ENCODE measurements at places on chromosomes 5 and 9.

GRCh38 chr9:38067859-38068681 lies 957 bp downstream of the SHB start:
- no peak for DNase-seq

GRCh38 chr5:168086104-168086610 lies 205.3 kb upstream of the WWC1 start:
- no peak for DNase-seq

DNA sequence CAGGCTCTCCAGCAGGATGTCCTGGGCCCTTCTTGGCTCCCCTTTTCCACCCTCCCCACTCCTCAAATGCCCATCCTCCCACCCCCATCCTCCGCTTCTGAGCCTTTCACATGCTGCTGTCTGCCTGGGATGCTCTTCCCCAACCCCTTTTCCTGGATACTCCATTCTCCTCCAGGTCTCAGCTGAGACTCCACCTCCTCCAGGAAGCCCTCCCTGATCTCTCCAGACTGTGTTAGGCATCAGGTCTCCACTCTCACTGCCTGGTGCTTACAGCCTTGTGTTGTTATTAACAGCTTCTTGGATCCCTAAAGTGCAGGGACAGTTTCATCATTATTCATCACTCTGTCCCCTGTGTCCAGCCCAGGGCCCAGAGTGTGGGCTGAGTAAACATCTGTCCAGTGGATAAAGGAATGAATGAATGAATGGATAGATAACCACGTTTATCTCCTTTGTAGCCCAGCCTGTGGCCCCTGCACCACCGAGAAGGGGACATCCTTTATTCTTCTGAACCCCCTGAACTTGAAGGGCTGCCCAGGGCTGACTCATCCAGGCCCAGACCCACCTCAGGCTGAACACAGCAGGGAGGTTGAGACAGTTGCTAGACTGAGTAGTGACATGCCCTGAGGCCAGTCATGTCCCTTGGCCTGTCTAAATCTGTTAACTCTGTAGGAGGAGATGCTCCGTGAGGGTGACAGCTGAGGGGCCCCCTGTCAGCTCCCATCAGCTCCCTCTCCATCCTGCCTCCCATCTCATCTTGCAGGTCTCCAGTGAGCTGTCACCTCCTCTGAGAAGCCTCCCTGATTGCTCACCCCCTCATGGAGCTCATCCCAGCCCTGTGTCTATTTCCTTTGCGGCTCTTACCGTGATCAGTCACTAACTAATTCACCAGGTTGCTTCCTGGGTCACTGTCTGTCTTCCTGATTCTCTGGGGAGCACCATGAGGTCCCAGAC lies 14.6 kb upstream of the LAMC3 start:
- DNase-seq: no peak

- DNase-seq: no peak
Observed at GRCh38 chr5:137782984-137783536, 28.9 kb upstream of the HNRNPA0 start.

DNA sequence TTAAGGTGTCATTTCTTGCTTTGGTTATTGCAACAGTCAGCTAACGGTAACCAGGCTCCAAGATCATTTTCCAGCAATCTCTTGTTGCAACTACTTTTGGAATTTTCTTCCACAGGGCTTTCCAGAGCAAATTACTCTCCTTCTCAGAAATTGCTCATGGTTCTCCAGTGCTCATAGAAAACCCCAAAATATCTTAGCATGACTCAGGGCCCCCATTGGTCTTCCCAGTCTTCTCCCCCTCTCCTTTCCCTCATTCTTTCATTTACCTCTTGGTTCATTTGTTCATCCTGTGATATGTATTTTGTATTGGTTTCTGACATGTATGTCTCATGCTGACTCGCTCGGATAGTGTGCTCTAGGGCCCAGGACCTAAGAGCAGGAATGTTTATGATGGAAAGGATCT lies 35.6 kb downstream of the WWC1 start:
- no peak for DNase-seq

- DNase-seq: no peak
Observed at GRCh38 chr5:111299067-111299481, 74.9 kb downstream of the CAMK4 start.

Data from stimulated activated CD8-positive, alpha-beta memory T cell treated with anti-CD3 and anti-CD28 coated beads, Interleukin-2, amount 100 ng/mL, for 48 hours (primary cell).